GM06990 (cell line): ENCODE measurements at places on chromosomes 5 and 9.

GRCh38 chr9:91978740-91979414 is 28.8 kb upstream of the ROR2 start:
- no peak for DNase-seq

GRCh38 chr5:112686675-112687074 is 51.0 kb upstream of the APC start:
- no peak for DNase-seq

GRCh38 chr9:136538599-136539426 is 7.0 kb downstream of the NOTCH1 start:
- DNase-seq, result peak; percentile 59

GRCh38 chr9:2729003-2729402 is 11.7 kb downstream of the KCNV2 start:
- DNase-seq, result no peak

DNA sequence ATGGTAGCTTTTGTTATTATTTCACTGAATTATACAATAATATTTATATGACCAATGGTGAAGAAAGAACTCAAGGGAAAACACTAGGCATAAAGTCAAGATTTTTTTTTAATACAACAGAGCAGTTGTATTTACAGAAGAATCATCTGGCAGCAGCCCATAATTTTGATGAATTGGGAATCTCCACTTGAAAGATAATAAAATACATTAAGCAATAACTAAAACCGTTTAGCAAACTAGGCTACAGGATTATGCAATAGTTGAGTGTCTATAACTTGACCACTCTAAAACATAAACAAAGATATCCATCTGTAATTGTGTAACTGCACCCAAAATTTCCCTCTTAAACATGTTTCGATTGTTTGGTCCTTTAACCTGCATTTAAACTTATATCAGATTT is 80.8 kb downstream of the SNCAIP start:
- DNase-seq, result no peak

- DNase-seq, result no peak
Measured at GRCh38 chr9:80556631-80557030, 984.9 kb downstream of the TLE4 start.

GRCh38 chr5:64773533-64773932 is 4.8 kb downstream of the CWC27 start:
- peak; percentile 47 for DNase-seq

GRCh38 chr5:178117923-178118701 is 4.8 kb downstream of the N4BP3 start:
- DNase-seq, result peak; percentile 63

DNA sequence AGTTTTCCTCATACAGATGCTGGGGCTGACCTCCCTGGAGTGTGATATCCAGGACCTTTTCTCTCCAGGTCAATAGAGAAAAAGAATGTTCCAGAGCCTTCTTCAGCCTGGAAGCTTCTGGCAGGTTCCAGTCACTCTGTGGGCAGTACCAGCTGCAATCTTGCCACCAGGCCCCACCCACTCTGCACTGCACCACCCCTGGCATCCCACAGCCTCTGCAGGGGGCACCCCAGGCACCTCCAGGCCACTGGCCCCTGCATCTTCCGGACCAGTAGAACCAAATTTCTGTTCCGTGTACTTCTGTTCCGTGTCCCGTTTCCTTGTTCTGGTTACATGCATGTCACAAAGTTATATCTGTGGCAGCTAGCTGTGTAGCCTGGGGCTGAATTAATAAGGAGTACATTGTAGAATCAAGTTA is 83.3 kb upstream of the ZBTB43 start:
- no peak for DNase-seq

DNA sequence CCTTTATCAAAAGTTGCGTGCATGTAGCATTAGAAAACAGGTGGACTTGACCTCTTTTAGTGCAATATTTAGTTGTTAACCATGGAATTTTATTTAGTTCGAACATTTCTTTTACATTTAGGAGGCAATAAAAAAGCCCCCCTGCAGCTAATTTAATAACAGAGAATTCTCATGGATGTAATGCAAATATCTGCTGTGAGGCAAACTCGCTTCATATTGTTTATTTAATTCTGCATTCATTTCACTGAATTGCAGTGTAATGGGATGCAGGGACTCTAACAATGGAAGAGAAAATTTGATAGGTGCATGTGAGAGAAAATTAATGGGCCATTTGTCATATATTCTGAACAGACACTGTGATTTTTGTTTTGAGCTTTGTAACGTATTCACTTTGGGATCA is 205.1 kb upstream of the CHD1 start:
- DNase-seq, result no peak

DNA sequence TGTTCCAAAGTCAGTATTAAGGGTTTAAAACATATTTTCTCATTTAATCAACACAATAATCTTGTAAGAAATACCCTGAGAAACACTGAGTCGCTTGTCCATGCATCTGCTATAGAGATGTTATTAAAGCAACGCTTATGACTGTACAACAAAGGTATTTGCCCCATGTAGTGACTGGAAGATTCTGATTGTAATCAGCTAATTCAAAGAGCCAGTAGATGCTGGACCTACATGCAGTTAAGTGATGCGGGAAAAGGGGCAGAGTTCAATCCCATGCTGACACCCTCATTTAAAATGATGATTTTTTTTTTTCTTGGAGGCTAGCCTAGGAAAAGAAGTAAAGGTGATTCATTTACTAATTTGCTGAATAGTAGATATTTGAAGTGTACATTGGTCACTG is 149.3 kb upstream of the MTAP start:
- DNase-seq, result no peak

GRCh38 chr9:127841087-127841835 is 13.2 kb downstream of the ENG start:
- DNase-seq, result no peak

DNA sequence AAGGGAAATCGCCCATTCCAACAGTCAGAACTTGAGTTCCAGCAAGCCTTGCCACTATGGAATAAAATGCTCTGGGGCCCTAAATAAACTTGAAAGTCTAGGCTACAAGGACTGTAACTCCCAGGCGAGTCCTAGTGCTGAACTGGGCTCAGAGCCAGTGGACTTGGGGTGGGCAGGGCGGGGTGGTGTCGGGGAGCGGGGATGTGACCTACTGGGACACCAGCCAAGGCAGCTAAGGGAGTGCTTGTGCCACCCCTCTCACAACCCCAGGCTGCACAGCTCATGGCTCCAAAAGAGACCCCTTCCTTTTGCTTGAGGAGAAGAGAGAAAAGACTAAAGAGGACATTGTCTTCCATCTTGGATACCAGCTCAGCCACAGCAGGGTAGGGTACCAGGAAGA is 61.5 kb downstream of the MEIKIN start:
- no peak for DNase-seq

- no peak for DNase-seq
Measured at GRCh38 chr5:180665682-180666404, 16.4 kb upstream of the FLT4 start.

- no peak for DNase-seq
Measured at GRCh38 chr5:136206361-136206760, 13.4 kb upstream of the SMIM32 start.

DNA sequence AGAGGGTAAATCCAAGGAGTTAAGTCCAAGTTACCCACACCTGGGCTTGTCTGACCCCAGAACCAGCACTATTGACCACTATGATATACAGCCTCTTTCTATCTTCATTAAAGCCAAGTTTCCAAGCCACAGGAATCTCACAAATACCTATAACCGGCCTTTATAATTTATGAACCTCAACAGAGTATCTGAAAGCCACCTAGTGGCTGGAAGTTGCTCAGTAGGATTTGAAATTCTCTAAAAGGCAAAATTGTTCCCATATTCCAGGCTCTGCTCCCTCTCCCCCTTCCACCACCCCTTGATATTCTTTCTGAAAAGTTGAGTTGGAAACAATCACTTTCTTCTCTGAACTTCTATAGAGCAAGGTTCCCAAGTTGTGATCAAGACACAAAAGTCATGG is 106.4 kb upstream of the GPR151 start:
- no peak for DNase-seq

- no peak for DNase-seq
Measured at GRCh38 chr5:159972538-159973362, 36.2 kb upstream of the TTC1 start.

DNA sequence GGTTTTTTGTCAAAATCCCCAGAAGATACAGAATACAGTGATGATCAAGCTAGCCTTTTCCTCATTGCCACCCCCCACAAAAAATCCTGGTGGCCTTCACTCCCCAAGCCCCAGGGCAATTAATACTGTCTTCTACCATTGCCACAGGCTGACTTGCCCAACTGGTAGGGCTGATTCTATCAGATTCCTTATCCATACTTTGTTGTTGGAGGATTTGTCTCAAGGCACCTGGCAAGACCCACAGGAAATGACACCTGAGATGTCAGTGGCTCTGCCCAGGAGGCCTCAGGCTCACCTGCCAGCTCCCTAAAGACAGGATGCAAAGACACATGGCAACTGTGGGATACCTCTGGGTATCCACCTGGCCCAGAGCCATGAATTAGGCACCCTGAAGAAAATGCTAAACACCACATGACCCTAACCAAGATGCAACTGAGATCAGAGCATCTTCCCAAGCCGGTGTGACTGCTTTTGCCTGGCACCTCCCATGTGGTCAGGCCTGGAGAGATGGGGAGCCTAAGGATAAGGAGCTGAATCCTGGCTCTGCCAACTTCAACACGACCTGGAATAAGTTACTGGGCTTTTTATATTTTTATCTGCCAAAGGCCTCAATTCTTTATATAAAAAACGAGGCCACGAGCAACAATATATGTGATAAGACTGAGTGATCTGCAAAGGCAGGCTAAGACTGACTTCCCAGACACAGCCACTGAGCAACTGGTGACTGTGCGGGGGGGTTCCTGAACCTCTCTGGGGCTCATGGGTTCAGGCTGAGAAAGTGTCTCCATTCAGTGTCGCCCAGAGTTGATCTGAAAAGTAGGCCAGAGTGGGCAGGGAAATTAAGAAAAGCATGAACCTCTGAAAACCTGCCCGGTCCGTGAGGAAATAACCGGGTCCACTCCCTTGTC is 944 bp downstream of the ATOX1 start:
- no peak for DNase-seq
